Amygdala (tissue), 56 donors: ENCODE measurements at places on chromosomes 3 and 15.
A peak's percentile ranks its signal among the peaks of the same experiment; 100 is the strongest.

GRCh38 chr15:88664151-88664778, 25.4 kb downstream of the ISG20 start:
- no peak for DNase-seq

DNA sequence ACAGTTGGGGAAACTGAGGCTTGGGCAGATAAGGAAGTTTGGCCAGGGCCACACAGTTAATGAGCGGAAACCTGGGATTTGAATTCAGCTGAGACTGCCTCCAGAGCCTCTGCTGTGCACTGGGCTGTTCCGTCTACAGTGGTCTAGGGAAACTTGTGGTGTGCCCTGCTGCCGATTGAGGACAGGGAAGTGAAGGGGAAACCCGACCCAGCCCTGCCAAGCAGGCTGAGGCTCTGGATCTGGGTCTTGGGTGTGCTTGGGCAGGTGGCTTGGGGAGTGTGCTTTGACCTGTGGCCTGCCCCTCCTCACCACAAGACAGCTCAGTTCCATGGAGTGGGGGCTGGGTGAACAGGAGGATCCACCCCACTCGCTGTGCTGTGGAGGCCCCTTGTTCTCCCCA, 17.6 kb downstream of the NISCH start:
- no peak for DNase-seq

- DNase-seq = no peak
Observed at GRCh38 chr3:55369141-55369847, 117.8 kb downstream of the WNT5A start.

DNA sequence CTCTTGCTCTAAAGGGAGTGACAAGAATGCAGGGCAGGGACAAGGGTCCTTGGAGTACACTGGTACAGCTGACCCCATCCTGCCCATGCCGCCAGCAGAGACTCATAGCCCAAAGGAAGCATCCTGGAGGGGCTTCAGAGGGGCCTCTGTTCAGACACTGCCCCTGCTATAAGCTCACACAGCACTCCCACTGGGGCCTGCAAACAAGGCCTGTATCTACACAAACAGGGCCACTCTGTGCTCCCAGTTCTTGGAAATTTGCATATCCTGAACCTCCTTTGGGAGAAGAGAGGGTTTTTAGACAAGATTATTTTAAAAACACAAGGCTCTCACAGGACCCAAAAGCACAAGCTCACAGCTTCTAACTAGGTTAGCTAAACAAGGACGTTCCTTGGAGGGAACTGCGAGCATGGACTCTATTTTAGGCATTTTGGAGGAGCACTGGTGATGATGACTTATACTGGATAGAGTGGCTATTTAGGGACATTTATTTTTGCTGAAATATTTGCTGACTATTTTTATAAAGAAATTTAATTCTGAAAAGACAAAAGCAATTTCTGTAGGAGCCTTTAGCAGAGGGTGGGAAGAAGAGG, 16.4 kb upstream of the ANKRD34C start:
- no peak for DNase-seq

DNA sequence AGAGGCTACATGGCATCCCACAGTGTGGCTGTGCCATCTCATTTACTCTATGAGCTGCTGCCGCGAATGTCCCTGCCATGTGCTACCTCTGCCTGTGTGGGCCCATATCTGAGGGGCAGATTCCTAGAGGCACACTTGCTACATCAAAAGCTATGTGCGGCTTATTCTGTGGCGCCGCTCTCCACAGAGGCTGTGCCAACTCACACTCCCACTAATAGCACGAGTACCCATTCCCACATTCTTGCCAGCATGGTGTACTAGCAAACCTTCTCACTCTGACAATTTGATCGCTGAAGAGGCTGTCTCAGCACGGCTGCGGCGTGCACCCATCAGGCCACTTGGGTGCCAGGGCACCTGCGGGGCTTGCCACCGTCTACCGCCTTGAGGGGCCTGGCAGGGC, 31.2 kb upstream of the MUSTN1 start:
- no peak for DNase-seq

GRCh38 chr3:76011121-76011520, 225.8 kb upstream of the ZNF717 start:
- DNase-seq = no peak

DNA sequence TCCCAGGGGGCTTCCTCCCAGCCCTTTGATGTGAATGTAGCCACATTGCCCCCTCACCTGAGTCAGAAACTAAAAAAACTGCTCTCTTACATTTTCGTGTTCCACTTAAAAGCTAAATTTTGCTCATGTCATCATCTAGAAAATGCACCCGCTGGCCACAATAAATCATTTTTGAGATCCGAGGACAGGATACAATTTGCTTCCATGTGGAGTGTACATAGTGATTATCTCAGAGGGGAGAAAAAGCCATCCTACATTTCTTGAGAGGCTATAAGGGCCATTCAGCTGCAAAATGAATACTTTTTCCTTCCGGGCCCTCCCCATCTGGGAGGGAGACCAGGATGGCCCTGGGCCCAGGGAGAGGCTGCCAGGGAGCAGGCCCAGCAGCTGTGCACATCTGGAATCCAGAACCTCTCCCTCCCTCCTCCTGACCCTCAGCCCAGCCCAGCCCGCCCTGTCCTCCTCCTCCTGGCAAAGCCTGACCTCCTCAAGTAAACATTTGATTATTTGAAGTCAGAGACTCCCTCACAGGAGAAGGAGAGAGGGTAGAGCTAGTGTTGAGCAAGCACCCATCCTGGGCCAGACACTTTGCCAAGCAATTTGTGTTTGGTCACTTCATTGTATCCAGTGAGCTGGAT, 59.1 kb downstream of the CORO2B start:
- DNase-seq = no peak

DNA sequence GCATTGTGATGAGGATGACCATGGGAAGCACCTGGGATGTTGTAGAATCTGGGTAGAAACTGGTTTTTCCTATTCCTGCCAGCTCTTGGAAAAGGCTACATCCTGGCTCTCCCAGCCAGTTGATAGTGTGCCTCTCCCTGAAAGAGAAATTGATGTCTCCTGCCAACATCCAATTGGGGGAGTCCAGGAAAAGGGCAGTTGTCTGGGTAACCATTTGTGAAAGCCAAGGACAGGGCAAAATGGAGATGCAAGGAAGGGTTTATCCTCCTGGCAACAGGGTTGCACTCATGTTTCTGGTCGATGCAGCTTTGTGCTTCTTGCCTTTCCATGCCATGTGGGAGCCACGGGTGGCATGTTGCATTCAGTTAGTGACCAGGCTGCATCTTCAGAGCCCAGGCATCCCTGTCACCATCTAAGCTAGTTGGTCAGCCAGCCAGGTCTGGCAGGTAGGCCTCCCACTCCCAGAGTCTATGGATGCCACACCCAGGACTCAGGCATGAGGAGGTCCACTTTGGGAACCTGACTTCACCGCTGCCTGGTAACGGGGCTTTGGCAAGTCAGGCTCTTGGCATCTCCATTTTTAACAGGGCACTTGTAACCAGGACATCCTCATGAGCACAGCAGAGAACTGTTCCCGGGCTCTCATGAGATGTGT, 153.5 kb downstream of the DNAJB8 start:
- no peak for DNase-seq

- DNase-seq = peak; percentile 85
Observed at GRCh38 chr3:42701371-42702065, 1.1 kb downstream of the HHATL start.

DNA sequence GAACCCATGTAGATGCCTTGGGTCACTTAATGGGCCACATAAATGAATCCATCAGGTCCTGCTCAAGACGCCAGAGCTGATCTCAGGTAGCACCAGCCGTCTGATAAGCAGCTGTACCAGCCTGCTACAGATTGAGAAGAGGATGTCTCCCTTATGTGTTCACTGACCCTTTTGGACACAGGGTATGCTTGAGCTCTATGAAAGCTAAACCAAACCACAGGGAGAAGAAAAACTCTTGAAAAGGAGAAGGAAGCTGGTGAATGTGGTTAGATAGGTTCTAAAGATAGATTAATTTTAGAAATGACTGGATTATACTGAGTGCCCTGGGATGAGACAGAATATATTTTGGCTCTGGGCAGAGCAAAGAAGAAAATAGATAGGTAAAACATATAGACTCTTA, 187.5 kb downstream of the SPATA16 start:
- no peak for DNase-seq

DNA sequence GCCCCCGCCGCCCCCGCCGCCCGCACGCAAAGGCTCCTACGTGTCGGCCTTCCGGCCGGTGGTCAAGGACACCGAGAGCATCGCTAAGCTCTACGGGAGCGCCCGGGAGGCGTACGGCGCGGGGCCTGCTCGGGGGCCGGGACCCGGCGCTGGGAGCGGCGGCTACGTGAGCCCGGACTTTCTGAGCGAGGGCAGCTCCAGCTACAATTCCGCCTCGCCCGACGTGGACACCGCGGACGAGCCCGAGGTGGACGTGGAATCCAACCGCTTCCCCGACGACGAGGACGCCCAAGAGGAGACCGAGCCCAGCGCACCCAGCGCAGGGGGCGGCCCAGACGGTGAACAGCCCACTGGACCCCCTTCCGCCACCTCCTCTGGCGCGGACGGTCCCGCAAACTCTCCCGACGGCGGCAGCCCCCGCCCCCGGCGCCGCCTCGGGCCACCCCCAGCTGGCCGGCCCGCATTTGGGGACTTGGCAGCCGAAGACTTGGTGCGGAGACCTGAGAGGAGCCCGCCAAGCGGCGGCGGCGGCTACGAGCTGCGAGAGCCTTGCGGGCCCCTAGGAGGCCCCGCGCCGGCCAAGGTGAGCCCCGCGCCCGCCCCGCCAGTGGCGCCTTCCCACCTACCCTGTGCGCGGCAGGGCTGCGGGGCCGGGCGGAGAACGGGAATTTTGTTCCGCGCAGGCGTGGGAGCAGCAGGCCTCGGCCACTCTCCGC, 2.4 kb downstream of the SKOR1 start:
- no peak for DNase-seq

- DNase-seq = no peak
Observed at GRCh38 chr3:28287046-28287445, 45.6 kb downstream of the CMC1 start.

GRCh38 chr3:126472277-126473006, 3.2 kb downstream of the ZXDC start:
- peak; percentile 15 for DNase-seq

DNA sequence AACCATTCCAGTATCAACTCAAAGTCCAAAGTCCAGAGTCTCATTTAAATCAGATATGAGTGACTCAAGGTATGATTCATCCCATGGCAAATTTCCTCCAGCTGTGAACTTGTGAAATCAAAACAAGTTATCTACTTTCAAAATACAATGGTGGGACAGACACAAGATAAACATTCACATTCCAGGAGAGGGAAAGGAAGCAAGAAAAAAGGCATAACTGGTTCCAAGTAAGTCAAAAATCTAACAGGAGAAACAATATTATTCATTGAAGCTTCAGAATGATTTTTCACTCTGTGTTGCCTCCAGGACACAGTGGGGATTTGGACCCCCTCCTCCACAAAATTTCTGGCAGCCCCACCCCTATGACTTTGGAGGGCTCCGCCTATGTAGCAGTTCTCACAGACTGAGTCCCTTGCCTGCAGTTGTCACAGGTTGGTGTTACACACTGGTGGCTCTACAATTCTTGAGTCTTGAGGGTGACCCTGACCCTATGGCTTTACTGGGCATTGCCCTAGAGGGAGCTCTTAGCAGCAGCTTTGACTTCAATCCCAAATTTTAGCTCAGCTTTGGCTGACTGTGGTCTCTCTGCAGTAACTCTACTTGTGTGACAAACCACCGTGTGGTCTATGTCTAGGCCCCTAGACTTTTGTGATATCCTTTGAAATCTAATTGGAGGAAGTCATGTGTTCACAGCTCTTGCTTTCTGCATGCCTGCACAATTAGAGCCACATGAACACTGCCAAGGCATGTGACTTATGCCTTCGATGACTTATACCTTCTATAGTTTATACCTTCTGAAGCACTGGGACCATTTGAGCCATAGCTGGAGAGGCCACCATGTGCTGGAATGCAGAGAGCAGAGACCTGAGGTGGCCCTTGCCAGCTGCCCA, 644.2 kb downstream of the GRM7 start:
- no peak for DNase-seq

- DNase-seq = no peak
Observed at GRCh38 chr3:103699228-103699627, 1264.4 kb downstream of the ZPLD1 start.

- DNase-seq = no peak
Observed at GRCh38 chr15:58665672-58666071, 83.8 kb downstream of the ADAM10 start.

- DNase-seq = no peak
Observed at GRCh38 chr15:82138306-82138705, 92.5 kb upstream of the MEX3B start.

GRCh38 chr3:18233987-18234716, 191.0 kb downstream of the SATB1 start:
- no peak for DNase-seq

DNA sequence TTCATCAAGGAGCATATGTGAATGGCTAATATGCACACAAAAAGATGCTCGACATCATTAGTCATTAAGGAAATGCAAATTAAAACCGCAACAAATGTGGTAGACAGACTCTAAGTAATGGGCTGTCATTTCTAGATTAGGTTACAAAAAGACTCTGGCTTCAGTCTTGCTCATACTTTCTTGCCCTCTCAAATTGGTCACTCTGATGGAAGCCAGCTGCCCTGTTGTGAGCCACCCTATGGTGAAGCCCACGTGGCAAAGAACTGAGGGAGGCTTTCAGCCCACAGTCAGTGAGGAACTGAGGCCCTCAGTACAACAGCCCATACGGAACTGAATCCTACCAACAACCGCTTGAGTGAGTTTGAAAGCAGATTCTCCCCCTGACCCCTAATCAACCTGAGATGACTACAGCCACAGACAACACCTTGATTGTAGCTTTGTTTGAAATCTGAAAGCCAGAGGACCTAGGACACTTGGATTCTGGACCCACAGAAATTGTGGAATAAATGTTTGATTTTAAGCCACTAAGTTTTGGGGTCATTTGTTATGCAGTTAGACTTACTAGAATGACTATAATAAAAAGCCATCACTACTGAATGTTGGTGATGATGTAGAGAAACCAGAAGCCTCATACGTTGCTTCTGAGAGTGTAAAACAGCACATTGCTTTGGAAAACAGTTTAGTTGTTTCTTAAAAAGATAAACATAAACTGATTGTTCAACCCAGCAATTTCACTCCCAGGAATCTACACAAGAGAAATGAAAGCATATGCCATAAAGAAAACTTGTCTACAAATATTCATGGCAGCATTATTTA, 45.7 kb downstream of the EHHADH start:
- DNase-seq = no peak

- DNase-seq = no peak
Observed at GRCh38 chr15:39502611-39503195, 78.2 kb upstream of the THBS1 start.

DNA sequence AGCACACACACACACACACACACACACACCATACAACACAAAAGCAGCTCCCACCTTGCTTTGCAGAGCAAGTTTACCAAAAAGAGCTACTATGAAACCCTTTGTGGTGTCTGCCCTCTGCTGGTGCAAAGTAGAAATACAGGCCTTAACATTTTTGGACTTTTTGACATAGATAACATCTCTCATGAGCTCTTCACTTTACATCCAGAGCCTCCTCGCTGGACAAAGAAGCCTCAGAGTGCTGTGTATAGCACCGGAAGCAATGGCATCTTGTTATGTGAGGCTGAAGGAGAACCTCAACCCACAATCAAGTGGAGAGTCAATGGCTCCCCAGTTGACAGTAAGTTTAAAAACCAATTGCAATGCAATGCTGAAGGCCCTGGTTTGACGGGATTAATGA, 157.9 kb downstream of the CHL1 start:
- peak; percentile 2 for DNase-seq
